ENCODE measurements at places on chromosomes 2 and 18. TPM values are rescaled to one million over a fixed set of nuclear protein-coding genes. Genes with fewer than 3 reads are reported as not detected.

DNA sequence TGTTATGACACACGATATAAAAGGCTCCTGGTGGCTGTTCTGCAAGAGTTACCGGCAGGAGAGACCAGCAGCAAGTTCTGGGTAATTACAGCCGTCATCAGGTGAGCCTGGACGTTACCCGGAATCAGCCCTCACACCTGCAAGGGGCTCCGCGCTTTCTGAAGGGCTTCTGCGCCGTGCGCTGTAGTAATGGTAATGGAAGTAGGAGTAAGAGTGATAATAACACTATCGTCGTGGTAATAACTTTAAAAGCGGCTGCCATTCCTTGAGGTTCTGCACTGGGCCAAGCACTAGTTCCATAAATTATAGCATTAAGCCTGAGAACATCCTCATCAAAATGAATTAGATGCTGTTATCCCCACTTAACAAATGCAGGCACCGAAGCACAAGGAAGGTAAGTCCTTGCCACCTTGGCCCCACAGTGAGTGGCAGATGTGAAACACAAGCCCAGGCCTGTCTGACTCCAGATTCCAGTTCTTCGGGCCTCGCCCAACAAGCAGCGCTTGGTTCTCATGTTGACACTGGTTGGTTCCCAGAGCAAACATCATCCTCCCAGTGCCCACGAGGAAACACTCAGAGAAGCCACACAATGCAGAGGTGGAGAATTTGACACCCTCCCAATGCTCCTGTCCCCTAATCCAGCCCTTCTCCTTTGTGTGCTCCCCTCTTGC, 205.2 kb downstream of the EIPR1 start:
- DNase-seq, result no peak

- DNase-seq, result no peak
These were observed 274.2 kb downstream of the CDH19 start for GRCh38 chr18:66329716-66330115.

DNA sequence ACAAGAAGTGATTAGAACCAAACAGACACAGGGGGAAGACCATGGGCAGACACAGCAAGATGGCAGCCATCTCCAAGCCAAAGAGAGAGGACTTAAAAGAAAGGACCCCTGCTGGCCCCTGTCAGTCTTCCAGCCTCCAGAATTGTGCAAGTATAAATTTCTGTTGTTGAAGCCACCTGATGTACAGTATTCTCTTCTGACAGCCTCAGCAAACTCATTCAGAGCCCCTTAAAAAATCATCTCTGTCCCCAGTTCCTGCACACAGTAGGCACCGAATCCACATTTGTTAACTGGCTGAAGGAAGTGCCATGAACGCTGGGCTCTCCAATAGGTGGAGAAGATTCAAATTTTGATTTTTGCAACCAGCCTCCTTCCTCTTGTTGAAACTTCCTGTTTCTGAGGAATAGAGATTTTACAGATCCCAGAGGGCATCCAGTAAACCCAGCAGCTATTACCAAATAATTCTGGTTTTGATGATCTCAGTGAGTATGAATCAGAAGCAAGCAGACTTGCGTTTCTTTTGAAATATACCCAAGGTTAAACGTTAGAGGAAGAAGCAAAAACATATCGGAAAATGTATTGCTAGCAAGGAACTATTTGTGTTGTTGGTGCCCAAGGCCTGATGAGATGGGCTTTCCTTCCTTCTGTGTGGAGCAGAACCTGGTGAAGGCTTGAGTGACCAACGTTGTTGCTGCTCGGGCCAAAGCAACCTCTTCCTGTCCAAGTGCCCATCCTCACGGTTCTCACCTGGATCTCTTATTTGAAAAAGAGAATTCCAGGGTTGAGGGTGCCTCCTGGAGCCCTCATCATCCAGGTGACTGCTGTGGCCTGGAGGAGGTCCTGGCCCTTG, 47.7 kb upstream of the PLB1 start:
- DNase-seq, result no peak

TBR1 gene
- not detected for total RNA-seq

All from sciatic nerve (tissue), 2 donors.